ENCODE measurements at places on chromosomes 4 and X.

DNA sequence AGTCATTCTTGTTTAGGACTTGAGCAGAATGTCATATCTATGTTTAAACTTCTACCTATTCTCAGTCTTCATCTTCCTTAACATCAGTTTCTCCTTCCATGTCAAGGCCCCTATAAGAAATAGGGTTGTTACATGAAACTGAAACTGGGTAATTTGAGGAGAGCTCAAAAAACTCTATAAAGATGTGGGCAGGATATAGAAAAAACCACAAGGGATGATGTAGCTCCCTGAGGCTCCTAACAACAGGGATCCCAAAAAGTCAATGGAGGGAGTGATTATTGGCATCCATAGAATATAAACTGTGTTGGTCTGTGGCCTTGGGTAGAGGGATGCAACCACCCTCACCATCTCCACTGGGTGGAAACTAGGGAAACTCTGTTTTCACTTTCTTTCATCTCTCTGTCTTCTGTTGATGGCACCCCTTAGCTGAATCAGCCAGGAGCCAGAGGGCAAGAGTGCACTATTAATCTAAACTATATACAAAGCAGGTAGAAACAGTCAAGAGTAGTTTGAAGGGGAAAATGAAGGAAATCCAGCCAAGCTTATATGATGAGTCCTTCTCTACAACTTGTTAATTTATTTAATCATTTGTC, 27.6 kb downstream of the C4orf54 start:
- DNase-seq, result no peak

DNA sequence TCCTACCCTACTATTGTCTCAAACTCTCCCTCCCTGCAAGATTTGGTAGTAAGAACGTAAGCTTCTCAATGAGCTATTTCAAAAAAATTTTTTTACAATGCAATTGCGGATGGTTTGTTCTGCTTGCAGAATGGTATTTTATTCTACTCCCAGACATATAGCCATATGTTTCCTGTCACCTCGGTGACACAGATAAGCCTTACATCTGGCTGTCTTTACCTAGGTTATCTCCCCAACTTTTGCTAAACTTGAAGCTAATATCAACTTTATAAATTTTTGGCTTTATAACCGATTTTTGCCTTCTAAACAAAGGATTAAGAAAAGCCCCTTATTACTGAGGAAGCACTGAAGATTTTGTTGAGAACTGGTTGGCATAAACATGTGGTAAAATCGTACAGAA, 331.5 kb downstream of the TENM3 start:
- DNase-seq, result no peak

- no peak for DNase-seq
Observed at GRCh38 chrX:29477878-29478277, 737.5 kb upstream of the MAGEB2 start.

DNA sequence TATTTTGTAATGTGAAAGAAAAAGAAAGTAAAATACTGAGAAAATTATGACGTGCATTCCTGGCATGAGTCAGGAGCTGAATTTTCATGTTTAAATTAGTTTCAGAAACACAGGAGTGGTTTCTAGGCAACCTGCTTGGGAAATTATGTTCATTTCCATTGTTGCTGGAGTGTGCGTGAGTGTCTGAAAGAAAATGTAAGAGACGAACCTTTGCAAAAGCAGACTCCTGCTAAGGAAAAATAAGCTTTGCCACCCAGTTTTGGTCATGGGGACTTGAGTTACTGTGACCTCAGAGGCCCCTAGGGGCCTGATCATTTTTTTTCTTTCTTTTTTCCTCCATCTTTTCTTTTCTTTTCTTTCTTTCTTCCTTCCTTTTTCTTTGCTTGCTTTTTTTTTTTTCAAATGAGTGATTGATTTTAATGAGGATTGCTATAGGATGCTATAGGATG, 18.8 kb upstream of the CHRNA9 start:
- peak; percentile 91 for DNase-seq

DNA sequence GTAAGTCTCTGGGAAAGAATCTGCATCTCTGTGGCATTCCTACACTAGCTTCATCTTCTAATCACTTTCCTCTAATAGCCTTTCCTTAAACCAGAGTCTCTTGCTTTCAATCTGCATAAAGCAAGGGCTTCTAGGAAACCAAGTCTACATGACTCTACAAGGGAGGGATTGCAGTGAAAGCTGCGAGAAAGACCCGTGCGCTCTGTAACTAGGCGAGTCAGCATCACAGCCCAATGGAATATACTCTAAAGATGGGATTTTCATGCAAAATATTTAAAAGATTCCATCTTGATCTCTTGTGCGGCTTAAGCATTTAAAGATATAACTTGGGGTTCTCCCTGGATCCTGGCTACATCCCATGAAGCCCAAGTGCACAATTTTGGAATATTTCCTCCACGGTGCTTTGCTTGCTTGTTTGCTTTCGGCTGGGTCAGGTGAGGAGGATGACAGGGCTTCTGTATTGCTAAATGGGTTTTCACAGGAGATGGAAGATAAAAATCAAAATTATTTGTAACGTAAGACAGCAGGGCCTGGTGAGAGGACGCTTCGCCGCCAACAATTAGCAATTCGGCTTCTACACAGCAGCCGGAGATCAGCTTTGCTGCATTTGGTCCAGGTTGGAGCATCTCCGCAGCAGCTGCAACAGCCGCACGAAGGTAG, 687 bp upstream of the GRIA2 start:
- DNase-seq, result peak; percentile 78

GRCh38 chrX:37995428-37995827, 10.9 kb upstream of the SYTL5 start:
- DNase-seq, result no peak

GRCh38 chr4:37797374-37797773, 29.1 kb upstream of the PGM2 start:
- no peak for DNase-seq

GRCh38 chr4:61301271-61301670, 101.1 kb downstream of the ADGRL3 start:
- DNase-seq, result peak; percentile 95

- DNase-seq, result no peak
Observed at GRCh38 chr4:67344594-67345380, 200.5 kb downstream of the CENPC start.

DNA sequence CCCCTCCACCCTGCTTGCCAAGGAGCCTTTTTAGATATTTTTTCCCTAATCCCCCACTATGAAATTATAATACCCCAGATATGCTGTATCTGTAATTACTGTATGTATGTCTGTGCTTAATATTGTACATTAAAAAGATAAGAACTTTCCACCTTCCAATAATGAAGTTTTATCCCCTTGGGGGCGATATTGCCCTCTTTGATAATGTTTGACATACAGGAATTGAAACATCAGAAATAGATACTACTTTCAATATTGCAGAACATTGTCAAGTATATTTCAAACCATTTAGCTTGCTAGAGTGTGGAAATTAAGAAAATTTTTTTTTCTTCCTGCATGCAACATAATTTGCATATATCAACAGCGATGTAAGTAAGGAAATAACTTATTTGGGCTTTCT, 58.9 kb downstream of the NAF1 start:
- DNase-seq, result peak; percentile 6

DNA sequence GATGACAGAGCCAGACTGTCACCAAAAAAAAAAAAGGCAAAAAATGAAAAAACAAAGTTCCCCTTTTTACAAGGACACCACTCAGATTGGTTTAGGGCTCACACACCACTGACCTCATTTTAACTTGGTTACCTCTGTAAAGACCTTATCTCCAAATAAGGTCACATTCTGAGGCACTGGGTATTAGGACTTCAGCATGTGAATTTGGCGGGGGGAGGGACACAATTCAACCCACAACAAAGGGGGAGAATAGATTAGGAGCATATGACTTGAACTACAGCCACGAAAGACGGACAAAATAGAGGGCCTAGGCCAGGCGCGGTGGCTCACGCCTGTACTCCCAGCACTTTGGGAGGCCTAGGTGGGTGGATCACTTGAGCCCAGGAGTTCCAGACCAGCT, 31.0 kb upstream of the ARAF start:
- no peak for DNase-seq

GRCh38 chr4:87042221-87042620, 107.4 kb downstream of the AFF1 start:
- DNase-seq, result no peak

- DNase-seq, result peak; percentile 76
Observed at GRCh38 chrX:101550751-101551379, 518 bp downstream of the ARMCX1 start.

GRCh38 chr4:122960611-122961000, 38.2 kb upstream of the NUDT6 start:
- DNase-seq, result no peak

- no peak for DNase-seq
Observed at GRCh38 chr4:80685214-80685613, 345.3 kb upstream of the BMP3 start.

DNA sequence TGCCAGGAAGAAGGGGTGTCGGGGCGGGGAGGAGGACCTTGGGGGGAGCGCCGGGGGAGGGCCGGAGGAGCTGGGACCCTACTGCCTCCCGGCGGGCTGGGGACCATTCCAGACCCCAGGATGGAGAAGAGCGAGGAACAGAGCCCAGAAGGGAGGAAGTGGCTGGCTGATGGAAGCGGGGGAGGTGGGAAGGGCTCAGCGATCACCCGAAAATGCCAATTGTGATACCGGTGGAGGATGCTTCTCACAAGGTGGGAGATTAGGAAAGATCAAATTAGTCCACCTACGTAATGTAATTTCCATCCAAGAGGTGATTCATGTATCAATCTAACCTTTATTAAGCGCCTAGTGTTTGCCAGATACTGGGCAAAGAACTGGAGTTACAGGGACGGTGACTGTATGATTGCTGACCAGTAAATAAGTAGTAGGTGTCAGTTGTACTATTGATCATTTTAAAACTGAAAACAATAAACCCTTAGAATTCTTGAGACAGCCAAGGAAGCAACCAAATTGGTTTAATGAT, 452 bp upstream of the RAI2 start:
- DNase-seq, result no peak

All from brain (organoid and tissue), 16 donors.